ENCODE measurements at places on chromosomes 6 and 20.

DNA sequence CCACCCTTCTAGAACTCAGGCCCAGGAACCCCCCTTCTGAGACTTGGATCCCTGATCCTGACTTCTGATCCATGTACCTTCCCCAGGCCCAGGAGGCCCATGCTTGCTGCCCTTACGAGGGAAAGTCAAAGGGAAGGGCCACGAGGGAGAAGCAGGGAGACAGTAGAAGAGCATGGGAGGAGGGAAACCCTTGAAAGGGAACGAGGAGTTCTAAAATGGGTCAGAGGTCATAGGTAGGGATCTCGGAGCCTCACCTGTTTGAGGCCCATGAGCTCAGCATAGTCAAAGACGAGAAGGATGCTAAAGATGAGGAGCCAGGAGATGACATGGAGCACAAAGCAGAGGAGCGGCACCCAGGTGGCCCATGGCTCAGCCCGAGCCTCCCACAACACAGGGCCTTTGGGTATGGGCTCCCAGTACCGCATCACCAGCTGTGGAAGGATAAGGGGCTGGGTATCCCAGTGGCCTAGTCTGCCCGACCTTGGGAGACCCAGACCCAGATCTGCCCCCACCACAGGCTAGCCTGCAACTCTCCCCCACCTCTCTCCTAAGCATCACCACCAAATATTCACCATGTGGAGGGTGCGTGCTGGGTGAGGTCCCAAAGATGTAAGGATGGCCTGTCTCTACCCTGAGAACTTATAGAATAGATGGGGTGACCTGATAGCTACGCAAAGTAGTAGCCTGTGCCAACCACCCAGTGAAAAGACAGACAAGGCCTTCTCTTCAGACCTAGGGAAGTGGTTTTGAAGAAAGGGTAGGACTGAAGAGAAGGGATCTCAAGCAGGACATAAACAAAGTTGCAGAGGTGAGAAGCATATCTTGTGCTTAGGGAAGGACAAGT, 1.5 kb downstream of the NRM start:
- no peak for DNase-seq

DNA sequence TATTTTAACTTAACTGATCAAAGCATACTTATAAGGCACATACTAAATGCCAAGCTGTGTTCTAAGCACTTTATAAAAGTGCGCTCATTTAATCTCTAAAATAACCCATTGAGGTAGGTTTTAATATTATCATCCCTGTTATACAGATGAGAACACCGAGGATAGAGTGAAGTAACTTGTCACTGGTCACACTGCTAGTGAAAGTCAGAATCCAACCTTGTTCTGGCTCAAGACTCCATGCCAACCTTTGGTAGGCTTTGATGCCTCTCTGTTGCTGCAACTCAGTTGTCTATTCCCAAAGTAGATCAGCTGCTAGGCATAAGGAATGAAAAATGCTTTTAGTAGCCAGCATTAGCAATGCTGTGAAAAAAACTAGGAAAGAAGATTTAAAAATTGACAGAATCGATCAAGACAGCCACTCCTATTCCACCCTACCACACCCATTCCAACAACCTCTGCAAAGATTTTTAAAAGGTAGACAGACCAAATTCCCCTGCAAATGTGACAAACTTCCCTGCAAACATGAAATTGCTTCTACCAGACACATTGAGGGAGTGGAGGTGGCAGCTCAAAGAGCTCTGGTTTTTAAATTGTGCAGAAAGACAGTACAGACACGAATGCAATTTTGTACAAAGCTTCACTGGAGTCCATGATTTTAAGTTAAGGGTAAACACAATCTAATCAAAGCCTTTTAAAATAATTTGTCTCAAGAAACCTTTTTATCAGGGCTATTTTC, 39.8 kb upstream of the CAP2 start:
- no peak for DNase-seq

GRCh38 chr20:16393297-16393696, 180.0 kb downstream of the KIF16B start:
- no peak for DNase-seq

DNA sequence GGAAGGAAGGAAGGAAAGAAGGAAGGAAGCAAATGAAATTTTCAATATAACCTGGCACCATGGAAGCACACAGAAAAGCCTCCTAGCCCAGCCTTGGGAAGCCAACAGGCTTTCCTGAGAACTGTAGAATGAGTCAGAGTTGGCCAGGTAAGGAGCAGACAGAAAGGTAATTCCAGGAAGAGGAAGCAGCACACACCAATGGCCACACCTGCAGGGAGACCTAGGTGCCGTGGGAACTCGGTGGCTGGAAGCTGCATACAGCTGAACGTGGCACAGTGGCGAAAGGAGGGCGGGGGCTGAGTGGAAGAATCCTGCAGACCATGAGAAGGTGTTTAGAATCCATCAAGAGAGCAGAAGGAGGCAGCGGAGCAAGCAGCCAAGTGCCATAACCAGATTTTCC, 224.8 kb upstream of the RREB1 start:
- no peak for DNase-seq

DNA sequence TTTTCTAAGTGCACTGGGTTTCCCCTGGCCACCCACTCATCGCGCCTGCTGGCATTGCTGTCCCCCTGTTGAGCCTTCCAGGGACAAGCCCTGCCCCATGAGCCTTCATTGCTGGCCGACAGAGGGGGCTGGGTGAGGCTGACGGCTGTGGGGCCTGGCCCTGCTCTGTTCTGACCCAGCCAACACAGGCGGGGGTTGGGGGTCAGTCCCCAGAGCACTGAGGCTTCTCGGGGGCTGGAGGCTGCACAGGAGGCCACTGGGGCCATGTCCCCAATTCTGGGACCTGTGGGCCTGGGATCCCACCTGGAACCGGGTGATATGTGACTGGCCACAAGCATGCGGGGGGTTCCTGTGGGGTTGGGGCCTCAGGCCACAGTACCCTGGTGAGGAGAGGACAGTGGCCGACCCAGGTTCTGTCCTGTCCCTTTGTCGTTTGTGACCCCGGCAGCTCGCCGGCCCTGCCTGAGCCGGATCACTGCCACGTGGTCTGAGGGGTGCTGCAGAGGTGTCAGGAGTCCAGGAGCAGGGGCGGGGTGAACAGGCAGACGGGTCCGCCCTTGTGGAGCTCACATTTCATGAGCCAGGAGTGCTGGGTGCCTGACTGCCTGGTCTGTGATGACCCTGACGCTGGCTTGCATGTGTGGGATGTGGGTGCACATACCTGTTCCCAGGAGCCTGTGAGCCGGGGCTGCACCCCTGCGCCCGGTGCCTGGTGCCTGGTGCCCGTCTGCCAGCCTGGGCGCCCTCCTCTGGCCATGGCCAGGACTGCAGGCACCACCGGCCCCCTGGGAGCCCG, 2.1 kb upstream of the COL20A1 start:
- DNase-seq, result no peak

DNA sequence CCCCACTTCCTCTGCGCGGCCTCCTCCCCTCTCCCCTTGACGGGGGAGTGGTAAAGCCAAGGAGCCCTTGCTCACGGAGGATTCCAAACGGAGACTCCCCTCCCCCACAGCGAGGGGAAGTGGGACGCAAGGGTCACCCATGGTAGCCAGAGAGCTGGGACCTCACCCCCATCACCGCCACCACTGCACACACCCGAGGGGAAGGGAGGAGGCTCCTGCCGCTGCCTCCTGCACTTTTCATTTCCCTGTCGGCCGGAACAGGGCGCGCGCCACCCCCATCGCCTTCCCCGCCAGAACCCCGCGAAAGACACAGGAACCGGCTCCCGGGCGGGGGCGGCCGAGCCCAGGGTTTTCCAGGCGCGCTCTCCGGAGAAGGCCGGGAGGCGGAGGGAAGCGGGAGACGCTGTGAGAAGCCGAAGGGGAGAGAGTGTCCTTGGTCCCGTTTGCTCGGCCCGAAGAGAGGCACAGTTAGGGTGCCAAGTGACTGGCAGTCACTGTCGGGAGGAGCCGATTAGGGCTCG, 789 bp downstream of the CCND3 start:
- DNase-seq, result peak; percentile 71

- no peak for DNase-seq
Measured at GRCh38 chr6:141488488-141488887, 644.2 kb upstream of the GJE1 start.

GRCh38 chr6:13535306-13535705, 39.1 kb upstream of the SIRT5 start:
- no peak for DNase-seq

- DNase-seq, result no peak
Measured at GRCh38 chr6:21842875-21843645, 249.5 kb downstream of the SOX4 start.

GRCh38 chr6:11622156-11622555, 84.6 kb downstream of the TMEM170B start:
- no peak for DNase-seq

DNA sequence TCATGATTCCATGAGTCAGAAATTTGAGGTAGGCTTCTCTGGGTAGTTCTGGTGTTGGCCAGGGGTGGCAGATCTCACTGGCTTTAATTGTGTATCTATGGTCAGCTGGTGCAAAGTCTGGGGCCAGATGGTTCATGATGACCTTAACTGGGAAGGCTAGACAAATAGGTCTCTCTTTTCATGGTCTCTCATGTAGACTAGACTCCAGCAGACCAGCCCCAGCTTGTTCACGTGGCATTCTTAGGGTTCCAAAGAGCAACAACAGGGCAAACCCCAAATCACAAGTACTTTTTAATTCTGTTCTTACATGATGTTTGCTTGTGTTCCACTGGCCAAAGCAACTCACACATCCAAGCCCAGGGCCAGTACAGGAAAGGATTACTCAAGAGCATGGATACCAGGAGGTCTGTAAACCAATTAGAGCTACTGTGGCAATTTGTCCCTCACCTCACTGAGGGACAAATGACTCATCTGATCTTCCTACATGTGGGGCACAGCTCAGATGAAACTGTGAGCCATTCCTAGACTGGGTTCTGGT, 79.5 kb upstream of the PBOV1 start:
- no peak for DNase-seq

GRCh38 chr6:25202504-25202903, 76.7 kb upstream of the CARMIL1 start:
- DNase-seq, result no peak

GRCh38 chr6:82461536-82461935, 97.9 kb downstream of the TPBG start:
- no peak for DNase-seq

DNA sequence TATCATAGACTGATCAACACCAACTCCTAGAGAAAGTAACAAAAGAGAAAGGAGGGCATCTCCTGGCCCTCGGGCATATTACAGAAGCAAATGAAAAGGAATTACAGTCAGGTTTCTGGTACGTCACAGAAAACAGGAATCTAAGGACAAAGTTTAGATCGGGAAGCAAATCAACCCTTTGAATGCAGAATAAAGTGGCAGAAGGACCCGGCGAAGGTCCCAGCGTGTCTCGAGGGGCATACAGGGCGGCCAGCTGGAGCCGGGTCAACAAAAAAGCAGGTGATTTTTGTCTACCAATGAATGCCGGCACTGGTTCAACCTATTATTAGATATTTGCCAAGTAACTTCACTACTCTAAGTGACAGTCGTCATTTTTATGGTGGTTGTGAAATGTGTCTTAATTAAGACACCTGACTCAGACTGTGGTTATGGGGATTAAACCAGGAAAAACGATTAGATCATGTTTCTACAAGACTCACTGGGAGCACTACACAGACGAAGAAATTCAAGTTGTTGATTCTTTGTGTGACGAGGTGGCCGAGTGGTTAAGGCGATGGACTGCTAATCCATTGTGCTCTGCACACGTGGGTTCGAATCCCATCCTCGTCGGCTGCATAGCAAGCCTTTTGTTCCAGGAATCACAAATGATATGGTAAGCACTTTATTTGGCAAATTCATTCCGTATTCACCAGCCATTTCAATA, 12.4 kb upstream of the ZSCAN9 start:
- DNase-seq, result peak; percentile 22

- DNase-seq, result no peak
Measured at GRCh38 chr6:396126-396520, 4.6 kb downstream of the IRF4 start.

DNA sequence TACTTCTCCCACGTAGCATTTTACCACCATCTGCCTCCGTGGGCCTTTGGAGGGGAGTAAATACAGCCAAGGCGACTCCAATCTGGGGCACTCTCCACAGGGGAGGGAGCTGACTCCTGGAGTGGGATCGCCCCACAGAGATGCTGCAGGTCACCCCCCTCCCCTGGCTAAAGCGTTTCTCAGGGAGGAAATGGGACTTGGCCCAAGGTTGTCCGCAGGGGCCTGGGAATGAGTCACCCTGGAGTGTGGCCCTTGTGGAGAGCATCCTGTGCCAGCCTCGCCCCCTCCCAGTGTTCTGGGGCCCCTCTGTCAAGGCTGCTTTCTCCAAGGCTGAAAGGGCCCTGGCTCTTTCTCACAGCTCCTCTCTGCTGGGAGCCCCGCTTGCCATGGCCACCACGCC, 84.5 kb upstream of the QKI start:
- no peak for DNase-seq

DNA sequence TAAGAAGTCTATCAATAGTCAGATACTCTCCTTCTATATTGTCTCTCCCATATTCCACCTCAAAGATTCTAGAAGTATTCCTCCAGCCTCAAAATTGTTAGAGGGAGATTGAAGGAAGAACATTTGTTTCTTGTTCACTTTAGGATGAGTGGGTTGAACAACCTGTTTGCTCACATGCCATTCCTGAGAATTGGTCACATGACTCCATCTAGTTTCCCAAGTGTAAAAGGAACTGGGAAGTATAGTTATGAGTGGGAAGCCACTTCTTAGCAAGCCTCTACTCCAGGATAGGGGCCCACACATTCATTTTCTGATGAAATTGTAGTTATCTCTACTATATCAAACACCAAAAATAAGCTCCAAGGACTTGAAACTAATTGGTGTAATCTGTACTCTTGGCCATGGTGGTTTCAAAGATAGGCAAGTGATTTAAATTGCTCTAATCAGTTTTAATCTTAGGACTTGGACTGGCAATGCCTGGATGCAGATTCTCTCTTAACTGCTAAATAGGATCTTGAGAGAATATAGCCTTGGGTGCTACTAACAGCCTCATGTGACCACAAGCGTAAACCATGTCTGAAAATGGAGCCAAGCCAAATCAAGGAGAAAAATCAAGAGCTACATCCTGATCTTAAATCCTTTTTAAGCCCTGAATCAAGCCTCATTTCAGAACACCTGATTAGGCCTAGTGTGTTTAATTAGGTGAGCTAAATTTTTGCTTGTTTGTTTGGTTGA, 758.7 kb upstream of the MAN1A1 start:
- DNase-seq, result no peak

DNA sequence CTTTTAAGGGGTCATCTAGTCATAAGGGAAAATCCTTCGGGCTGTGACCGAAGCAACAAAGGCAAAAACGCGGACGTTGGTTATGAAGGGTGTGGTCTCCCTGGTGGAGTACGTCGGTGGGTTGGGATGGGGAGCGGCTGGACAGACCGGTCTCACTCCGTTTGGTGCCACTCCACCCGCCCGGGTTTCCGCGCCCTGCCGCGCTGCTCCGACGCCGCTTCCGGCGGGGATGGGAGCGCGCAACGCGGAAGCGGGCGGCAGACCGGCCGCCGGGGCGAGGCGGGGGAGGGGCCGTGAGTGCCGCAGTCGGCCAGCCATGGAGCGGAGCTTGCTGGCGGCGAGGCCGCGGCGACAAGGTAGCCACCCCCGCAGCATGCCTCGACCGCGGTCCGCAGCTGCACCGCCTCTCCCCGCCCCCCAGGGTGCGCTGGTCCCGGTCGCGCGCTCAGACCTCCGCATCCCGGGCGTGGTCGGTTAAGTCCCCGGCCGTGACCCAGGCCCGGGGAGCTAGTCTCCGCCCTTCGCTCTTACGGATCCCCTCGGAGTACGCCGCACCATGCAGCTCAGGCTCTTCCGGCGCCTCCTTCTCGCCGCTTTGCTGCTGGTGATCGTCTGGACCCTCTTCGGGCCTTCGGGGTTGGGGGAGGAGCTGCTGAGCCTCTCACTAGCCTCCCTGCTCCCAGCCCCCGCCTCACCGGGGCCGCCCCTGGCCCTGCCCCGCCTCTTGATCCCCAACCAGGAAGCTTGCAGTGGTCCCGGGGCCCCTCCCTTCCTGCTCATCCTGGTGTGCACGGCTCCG, at the start of gene B3GALT4:
B3GALT4 (plus strand) TSS at position 260 of the 799 bp plus-strand sequence; CDS start at position 557, 297 bp downstream.
- peak; percentile 90 for DNase-seq
